Colonic mucosa (tissue), 4 donors: ENCODE measurements at places on chromosomes 16 and 17.

DNA sequence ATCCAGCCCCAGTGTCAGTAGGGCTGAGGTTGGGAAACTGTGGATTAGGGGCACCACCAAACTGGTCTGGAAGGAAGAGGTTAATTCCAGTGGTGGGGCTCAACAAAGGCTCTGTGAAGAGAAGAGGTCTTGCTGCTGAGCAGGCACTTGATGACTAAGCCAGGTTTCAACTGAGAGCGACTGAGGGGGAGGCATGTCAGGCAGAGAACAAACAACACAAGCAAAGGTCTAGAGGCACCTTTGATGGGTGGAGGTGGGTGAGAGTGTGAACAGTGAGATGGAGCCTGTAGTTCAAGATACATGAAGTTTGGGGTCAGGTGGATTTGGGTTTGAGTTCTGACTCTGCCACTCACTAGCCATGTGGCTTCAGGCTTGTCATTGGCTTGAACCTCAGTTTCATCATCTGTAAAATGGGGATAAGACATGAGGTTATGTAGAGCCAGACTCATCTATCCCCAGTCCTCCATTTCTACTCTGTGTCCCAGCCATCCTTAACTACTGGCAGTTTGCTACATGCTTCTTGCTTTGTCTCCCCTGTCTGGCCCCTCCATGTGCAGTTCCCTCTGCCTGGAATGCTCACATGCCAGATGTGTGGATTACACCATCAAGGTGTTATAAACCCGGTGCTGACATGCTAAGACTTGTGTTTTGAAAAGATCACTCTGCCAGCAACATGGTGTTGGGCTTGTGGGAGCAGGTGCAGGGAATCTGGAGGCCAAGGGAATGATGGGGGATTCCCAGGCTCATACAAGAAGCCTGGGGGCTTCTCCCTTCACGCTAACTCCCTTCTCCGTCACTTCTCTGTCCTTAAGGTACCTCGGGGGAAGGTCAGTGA, 3.0 kb upstream of the RMI2 start:
- no peak for DNase-seq

GRCh38 chr16:23821875-23822688, 13.7 kb upstream of the PRKCB start:
- no peak for DNase-seq

DNA sequence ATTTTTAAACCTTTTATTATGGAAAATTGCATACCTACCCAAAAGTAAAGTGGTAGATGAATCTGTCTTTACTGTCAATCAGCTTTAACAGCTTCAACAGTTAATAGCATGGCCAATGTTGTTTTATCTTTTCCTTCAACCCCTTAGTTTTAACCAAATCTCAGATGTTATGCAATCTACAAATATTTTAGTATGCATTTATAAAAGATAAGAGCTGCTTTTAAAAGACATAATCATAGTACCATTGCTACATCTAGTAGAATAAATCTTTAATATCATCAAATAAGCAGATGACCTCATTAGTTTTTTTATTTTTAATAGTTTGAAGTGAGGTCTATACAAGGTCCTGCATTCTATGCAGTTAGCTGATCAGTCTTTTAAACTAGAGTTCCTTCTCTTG, 37.9 kb downstream of the MAP2K4 start:
- no peak for DNase-seq

DNA sequence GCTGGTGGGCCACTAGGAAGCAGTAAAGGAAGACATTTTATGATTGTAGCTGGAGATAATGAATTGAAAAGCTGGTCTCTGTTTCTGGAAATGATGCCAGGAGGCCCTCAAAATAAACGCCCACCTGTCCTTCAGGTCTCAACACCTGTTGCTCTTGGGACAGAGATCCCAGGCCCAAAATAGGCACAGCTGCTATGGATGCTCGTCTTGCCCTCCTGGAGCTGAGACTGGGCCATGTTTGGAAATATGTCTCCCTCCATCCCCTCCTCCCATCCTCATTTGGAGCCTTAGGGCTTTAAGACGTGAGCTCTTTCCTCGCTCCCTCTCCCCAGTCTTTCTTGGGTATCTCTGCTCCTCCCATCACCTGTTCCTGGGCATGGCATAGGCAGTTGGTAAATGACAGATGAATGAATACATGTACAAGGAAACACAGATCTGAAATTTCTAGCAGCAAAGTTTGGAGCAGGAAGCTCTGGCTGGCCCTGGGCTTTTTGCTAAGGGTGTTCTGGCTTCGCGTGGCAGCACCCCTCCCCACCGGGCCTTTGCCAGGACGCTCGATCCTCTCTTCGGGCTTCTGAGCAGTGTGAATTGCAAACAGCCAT, 33.3 kb downstream of the MYH3 start:
- DNase-seq: no peak

DNA sequence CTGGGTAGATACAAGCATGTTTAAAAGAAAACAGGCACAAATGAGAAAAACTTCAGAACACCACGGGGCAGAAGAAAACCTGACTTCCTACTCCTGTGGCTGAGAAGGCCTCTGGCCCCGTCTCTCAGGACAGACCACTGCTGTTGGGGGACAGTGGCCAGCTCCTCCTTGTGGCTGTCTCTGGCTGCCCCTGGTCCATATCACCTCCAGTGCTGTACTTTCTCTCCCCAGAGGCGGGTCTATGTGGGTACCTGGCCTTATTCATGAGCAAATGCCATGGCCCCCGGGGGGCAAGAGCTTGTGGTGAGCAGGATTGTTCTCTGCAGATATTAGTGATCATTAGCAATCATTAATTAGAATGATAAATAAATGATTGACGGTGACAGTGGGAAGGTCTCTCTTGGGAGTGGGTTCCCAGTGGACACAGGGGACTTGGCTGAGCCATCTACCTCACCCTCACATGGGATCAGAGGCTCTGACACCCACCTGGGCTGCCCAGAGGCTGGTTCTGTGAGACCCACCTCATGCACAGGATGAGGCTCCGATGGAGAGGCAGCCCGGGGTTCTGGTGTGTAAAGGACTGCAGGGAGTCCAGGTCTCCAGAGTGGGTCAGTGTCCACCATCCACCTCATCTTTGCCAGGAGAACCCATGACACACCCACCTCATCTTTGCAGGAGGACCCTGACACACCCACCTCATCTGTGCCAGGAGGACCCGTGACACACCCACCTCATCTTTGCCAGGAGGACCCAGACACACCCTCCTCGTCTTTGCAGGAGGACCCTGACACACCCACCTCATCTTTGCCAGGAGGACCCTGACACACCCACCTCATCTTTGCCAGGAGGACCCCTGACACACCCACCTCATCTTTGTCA, 30.6 kb upstream of the CBFA2T3 start:
- no peak for DNase-seq

DNA sequence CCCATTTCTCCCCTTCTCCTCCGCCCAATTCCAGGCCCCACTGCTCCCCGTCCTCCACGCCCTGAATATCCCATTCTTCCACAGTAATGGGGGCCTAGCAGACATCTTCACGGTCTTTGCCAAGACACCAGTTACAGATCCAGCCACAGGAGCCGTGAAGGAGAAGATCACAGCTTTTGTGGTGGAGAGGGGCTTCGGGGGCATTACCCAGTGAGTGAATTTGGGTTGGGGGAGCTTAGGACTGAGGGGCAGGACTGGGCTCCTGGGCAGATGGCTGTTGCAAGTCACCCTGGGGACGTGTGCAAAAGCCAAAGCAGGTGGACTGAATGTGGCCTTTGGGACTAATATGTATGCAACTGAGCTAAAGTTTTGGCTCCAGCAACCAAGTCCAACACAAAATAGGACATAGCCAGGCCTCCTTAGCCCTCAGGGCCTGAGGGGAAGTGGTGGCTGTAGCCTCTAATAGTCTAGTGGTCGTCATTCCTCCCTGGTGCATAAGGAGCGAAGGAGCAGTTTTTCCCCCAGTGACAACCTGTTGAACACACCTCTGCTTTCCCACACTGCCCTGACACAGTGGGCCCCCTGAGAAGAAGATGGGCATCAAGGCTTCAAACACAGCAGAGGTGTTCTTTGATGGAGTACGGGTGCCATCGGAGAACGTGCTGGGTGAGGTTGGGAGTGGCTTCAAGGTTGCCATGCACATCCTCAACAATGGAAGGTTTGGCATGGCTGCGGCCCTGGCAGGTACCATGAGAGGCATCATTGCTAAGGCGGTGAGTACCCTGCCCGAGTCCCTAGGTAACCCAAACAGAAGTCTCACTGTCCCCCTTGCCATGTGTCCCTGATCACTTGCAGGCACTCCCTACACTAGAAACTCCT, 2.6 kb downstream of the ACADVL start:
- no peak for DNase-seq

DNA sequence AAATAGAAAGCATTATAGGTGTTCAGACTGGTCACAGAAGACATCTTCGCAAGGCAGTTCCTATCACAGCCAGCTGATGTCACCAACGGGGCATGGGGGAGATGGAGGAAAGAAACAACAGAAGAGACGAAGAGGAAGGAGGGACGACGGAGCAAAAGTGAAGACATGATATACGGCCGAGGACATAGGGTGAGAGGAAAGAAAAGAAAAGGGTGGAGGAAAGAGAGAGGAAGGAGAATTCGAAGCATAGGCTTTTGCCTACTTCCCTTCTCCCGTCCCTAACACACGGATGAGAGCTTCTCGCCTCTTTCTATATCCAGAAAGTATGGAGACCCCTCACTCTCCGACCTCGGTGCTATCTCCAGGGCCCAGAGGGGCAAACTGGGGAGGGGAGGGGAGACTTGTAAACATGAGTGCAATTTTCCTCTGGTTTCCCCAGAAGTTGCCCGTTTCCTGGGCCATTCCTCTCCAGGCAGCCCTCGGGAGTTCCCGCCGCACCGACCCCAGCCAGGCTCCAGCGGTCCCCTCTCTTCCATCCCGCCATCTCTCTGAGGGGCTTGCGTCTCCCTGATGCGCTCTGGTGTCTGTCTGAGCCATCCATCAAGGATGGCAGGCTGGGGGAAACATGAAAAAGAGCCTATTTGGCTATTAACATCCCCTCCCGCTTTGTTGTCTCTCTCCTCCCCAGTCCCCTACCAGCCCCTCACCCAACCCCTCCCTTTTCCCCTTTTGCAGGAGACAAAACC, 26.0 kb downstream of the COPZ2 start:
- no peak for DNase-seq

GRCh38 chr16:9429646-9430330, 338.3 kb downstream of the HAPSTR1 start:
- no peak for DNase-seq

DNA sequence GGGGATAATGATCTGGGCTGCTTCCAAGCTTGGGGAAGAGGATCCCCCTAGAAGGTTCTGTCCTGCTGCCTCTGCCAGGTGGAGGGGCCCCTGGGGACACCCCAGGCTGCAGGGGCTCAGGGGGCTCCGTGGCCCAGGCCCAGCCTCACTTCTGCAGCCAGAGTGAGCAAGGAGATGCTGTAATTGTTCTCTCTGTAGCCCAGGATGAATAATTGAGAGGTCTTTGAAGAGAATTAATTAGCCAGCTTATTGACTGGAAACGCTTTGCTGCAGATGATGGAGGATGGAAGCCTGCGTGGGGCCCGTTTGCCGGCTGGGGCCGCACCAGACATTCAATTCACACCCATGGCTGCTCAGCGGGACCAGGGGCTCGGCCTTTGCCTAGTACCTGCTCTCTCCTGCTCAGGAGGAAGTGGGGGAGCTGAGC, 38.5 kb downstream of the TMEM235 start:
- DNase-seq: peak; percentile 15

DNA sequence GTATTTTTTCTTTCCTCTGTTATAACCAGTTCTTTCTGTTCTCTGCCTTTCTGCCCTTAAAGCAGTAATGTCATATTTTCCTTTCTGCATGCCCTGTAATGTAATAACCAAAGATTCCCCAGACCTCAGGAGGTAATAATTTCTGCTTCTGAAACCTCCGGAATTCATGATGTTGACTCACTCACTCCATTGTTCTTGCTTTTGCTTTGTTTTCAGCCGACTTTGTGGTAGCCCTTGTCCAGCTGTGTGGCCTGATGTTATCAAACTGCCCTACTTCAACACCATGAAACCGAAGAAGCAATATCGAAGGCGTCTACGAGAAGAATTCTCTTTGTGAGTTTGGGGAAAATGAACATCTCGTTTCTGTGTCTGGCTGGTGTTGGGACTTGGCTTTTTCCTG, 55.9 kb downstream of the CDK12 start:
- no peak for DNase-seq

DNA sequence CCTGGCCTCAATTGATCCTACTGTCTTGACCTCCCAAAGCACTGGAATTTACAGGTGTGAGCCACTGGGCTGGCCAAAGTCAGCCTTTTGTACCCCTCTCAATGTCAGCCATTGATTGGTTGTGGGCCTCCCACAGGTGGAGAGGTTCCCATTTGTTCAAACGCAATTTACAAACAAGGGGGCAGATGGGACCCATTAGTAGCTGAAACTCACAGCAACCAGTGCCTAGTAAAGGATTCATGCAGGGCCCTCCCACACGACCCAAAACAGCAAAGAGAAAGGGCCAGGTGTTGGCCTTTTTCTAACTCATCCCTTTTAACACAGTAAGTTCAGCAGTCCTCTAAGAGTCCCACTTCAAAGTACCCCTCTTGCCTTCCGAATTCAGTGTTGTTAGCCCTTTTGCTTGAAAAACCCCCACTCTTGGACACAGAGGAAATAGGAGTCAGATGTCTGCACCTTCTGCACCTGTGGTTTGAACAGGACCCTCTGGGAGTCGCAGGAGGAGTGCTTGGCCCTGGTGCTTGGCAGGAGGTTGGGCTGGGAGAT, 89.2 kb downstream of the PITPNC1 start:
- no peak for DNase-seq

DNA sequence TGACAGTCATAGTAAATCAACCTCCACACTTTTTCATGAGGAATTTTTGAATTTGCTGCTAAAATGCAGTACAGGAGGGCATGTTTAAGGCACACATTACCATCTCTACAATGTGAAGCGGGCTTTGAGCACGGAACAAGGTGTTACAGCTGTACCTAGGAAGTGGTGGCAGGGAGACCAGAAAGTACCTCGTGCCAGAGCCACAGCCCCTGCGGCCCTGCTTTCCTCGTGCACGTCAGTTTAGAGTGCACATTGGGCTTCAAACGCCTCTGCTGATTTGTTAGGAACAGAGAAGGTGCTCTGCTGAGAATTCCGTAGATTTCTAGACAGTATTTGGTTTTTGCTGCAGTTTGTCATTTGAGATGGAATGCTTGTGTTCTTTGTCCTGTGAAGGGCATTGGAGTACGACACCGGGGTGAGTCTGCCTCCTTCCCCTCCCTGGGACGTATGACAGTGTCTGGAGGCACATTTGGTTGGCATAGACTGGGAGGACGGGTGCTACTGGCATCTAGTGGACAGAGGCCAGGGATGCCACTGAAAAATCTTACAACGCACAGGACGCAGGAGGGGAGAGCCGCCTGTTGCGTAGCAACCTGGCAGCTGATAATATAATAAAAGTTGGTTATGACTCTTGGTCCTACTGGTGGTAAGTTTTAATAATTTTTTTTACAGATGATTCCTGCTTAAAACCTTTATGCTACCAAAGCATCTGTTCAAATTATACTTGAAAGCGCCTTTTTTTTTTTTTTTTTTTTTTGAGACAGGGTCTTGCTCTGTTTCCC, 9.1 kb downstream of the FOXK2 start:
- peak; percentile 58 for DNase-seq

GRCh38 chr17:49015924-49016774, 19.0 kb downstream of the IGF2BP1 start:
- DNase-seq: no peak

- no peak for DNase-seq
Measured at GRCh38 chr16:49615576-49615975, 240.3 kb downstream of the ZNF423 start.

- no peak for DNase-seq
Measured at GRCh38 chr16:69741519-69741918, 13.2 kb downstream of the NOB1 start.

- peak; percentile 84 for DNase-seq
Measured at GRCh38 chr16:3654249-3654991, at the start of gene DNASE1. DNASE1 (plus strand) TSS chr16:3654691; CDS start chr16:3655374, 683 bp downstream.

GRCh38 chr17:83103200-83103942, 24.0 kb downstream of the METRNL start:
- peak; percentile 77 for DNase-seq

- DNase-seq: no peak
Measured at GRCh38 chr16:56732832-56733231, 2.9 kb downstream of the NUP93 start.
